ENCODE measurements at places on chromosomes 5 and 9.

DNA sequence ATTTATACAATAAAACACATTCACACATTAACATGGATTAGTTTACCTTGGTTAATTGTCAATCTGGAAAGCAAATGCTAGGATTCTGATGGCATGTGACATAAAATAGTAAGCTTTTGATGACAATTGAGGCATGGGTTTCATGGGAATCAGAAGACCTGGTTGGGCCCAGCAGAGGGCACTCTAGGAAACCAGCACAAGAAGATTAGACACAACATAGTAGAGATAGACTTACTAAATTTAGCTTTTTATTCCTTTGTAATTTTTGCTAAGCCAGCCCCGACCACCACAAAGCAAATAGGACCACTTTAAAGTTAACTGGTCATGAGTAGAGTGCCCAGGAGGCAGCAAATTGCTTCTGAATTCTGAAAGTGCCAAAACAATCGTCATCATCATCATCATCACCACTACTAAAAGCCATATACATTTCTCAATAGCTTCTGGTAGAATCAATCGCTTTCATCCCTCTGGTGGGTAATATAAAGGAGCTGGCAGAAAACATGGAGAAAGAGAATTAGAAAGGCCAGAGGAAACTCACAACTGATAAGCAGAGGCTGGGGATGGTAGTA, 163.2 kb downstream of the ARRDC3 start:
- DNase-seq: no peak

- DNase-seq: no peak
Observed at GRCh38 chr9:99964336-99964735, 57.9 kb downstream of the STX17 start.

GRCh38 chr5:35919191-35919590, 19.2 kb downstream of the CAPSL start:
- no peak for DNase-seq

DNA sequence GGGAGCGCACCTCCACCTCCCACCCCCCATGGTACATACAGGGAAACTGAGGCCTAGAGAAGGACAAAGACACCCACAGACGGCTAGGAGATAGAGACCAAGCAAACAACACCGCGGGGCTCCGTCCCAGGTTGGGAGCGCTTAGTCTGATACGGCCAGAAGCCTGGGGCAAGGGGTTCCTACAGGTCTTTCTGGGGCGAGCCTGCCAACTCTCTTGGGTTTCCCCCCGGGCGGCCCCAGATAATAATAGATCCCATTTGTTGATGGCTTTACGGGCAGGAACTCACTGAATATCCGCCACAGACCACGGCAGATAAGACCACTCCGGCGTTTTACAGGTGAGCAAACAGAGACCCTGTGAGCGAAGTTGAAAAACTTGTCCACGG, 5.0 kb upstream of the EBF1 start:
- no peak for DNase-seq

DNA sequence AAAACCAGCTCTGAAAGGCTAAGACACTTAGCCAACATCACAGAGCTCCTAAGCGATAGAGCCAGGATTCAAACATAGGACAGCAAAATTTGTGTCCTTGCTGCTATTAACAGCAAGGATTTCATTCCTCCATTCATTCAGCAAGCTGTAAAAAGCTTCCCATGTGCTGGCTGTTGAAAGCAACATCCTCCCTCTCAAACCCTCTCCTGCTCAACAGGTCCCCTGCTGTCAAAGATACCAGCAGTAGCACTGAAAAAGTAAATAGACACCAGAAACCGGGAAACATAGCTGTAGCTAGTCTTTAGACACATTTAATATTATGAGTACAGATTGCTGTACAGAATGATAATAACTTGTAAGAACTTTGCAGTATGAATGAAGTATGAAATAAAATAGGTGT, 52.6 kb upstream of the ADAMTSL1 start:
- no peak for DNase-seq

DNA sequence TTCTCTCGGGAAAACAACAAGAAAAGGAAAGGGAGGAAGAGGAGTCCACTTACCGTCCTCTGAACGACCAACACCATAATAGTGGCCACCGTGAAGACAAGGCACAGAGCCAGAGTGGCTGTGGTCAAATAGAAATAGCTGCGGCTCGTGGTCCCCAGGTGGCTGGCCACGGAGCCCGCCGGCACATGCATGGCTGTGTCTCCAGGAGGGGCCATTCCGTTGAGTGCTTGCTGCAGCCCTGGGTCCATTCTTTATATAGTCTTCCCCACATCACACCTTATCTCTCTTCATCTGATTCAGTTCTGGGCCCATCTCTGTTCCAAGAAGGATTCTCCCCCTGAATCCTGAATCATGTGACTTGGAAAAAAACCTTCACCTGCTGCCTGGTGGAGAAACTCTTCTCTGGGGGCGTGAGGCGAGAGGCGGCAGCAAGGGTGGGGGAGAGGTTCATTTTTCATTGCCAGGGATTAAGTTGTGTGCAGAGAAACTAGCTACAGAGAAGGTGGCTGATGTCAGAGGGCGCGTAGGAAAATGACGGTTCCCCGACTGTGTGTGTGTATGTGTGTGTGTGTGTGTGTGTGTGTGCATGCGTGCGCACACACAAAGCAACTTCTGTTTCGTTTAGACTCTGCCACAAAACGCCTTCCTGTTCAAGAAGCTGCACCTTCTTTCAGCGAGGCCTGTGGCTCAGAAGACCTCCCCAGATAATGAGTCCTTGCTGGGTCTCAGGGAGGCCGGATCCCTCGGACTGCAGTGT, at the start of gene TNFSF8:
TSS of gene TNFSF8 (minus strand) at position 536 of the 757 bp plus-strand sequence. CDS start at position 248, 288 bp downstream.
- no peak for DNase-seq

DNA sequence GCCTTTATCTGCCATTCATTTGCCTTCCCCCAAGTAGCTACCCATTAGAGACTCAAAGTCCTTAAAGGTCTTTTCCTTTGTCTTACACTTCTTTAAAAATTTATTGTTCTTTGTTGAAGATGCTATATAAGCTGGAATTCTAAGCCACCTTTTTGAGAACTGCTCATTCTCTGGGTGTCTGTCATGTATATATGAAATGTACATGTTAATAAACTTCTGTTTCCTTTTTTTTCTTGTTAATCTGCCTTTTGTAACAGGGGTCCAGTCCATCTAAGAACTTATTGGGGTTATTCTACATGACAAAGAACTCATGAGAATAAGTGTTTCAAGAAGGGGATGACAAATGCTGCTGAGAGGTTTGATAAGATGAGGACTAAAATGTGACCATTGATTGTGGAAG, 41.5 kb downstream of the PCDHAC2 start:
- DNase-seq: no peak

DNA sequence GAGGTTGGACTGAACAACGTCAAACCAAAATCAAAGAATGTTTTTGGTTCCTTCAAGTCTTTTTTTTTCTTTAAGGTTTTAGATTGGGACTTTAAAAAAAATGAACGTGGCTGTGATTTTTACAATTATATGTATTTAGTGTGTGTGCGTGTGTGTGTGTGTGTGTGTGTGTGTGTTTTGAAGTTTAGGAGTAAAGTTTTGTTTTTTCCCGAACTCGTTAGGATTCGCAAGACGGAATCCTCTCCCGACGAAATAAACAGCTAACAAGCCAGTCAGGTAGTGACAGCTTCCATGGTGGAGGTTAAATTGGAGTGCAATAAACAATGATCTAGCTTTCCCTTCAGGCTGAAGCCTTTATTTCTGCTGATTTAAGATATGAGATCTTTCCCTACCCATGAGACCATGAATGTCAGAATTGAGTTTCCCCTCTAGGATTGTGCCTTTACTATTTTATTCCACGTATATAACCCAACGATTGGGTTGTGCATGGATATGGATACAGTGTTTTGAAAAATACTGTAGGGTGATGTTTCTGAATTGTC, 1.2 kb downstream of the KIAA1958 start:
- peak; percentile 33 for DNase-seq

DNA sequence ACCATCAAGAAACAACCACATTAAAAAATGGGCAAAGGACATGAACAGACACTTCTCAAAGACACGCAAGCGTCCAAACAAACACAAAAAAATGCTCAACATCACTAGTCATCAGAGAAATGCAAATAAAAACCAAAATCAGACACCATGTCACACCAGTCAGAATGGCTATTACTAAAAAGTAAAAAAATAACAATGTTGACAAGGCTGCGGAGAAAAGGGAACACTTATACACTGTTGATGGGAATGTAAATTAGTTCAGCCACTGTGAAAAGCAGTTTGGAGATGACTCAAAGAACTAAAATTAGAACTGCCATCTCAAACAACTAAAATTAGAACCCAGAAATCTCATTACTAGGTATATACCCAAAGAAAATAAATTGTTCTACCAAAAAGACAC, 80.4 kb downstream of the CAAP1 start:
- DNase-seq: no peak

DNA sequence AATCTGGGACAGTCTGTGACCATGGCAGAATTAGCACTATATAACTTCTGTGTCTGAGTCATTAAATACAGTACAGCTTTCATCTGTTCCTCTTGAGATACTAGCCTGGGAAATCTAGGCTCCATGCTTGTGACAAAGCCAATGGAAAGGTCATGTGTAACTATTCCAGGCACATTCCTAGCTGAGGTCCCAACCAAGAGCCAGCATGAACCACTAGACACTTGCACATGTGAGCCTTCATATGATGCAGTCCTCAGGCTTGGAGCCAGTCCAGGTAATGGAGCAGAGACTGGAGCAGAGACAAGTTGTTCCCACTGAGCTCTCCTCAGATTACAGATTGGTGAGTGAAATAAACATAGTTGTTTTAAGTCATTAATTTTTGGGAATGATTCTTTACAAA, 412.4 kb upstream of the ZNF462 start:
- no peak for DNase-seq

DNA sequence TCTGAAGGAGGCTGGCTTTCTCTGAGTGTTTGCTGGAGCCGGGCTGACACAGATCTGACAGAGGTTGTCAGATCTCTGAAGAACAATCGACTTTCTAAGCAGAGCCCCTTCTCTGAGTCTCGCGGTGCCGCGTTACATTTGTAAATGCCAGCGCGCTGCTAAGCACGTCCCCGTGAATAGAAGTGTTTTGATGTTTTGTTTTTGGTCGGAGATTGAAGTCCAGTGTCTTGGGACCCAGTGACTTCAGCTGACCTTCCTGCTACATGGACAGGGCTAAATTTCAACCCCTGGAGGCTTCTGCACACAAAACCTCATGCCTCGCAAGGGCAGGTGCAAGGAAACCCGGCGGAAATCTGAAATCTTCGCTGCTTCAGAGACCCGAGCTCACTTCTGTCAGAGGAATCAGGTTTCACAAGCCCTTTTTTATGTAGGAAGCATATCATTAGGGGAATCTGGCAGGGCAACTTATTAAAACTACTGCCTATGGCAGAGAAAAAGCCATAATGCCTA, 27.2 kb downstream of the NEUROG1 start:
- peak; percentile 31 for DNase-seq

DNA sequence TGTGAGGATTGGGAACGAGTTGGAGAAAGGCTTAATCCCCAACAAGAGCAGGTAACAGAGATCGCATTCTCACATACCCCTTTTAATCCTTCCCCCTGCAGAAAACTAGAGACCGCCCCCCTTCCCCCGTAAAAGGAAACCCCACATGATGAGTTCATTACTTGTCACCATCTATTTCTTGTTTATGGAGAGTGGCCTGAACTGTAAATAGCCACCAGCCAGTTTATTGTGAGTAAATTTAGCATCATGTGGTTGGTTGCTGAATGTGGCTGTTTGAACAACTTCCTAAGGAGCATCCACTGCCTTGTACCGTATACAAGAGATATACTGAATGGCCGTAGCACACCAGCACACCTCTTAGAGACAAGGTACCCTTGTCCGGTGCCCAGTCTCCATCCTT, 62.1 kb downstream of the TJP2 start:
- no peak for DNase-seq

GRCh38 chr9:123324767-123325183, 31.2 kb upstream of the CRB2 start:
- no peak for DNase-seq

- no peak for DNase-seq
Observed at GRCh38 chr5:71586052-71586940, 844 bp upstream of the MCCC2 start.

- DNase-seq: no peak
Observed at GRCh38 chr5:3222924-3223323, 372.7 kb upstream of the IRX1 start.

All from DMS79 treated with DMSO at 0.1 percent for 48 hours (cell line).